ENCODE measurements at places on chromosomes 6 and 20.

DNA sequence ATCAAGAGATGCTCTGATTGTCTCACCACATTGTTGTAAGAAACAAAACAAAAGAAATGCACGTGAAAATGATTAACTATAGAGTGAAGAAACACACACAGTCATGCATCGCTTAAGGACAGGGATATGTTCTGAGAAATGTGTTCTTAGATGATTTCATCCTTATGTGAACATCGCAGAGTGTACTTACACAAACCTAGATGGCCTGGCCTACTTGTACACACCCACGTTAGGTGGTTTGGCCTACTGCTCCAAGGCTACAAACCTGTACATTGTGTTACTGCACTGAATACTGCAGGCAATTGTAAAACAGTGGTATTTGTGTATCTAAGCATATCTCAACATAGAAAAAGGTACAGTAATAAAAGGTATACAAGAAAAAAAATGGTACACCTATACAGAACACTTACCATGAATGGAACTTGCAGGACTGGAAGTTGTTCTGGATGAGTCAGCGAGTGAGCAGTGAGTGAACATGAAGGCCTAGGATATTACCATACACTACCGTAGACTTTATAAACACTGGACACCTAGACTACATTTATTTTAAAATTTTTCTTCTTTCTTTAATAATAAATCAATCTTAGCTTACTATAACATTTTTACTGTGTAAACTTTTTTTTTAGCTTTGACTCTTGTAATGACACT lies 48.6 kb downstream of the FKBP5 start:
- no peak for DNase-seq

- no peak for DNase-seq
Observed at GRCh38 chr20:43739148-43739749, 12.4 kb upstream of the GTSF1L start.

GRCh38 chr20:38066969-38067716 lies 33.6 kb downstream of the RPRD1B start:
- DNase-seq, result no peak

- DNase-seq, result peak; percentile 22
Observed at GRCh38 chr6:159608961-159609651, 83.9 kb downstream of the SOD2 start.

DNA sequence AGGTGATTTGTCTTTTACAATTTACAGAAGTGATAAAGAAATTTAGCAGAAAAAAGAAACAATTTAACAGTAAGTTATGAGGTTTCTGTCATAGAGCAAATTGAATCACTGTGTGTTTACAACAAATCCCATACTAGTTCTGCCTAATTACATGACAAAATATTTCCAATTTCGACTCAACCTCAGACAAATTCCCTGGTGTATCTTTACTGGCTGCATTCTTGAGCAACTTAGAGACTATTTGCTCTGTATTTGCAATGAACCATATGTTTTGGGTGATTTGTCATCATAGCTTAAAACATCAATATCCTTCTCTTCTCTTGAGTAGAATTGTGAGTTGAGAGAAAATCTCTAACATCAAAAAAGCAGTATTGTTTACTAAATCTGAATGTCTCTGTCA lies 128.7 kb downstream of the SIM1 start:
- DNase-seq, result no peak

DNA sequence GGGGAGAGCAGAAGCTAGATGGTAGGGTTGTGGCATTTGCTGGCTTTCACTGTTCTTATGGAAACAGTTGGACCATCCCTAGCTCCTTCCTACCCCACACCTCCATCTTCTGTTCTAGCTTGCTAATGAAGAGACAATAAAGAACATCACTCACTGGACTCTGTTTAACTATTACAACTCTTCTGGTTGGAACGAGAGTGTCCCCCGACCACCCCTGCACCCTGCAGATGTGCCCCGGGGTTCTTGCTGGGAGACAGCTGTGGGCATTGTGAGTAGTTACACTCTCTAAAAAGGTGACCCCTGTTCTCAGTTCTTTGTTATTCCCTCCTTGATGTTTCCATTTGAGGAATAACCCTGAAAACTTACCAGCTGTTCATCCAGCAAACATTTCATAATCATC lies 40.4 kb upstream of the NOP56 start:
- no peak for DNase-seq

DNA sequence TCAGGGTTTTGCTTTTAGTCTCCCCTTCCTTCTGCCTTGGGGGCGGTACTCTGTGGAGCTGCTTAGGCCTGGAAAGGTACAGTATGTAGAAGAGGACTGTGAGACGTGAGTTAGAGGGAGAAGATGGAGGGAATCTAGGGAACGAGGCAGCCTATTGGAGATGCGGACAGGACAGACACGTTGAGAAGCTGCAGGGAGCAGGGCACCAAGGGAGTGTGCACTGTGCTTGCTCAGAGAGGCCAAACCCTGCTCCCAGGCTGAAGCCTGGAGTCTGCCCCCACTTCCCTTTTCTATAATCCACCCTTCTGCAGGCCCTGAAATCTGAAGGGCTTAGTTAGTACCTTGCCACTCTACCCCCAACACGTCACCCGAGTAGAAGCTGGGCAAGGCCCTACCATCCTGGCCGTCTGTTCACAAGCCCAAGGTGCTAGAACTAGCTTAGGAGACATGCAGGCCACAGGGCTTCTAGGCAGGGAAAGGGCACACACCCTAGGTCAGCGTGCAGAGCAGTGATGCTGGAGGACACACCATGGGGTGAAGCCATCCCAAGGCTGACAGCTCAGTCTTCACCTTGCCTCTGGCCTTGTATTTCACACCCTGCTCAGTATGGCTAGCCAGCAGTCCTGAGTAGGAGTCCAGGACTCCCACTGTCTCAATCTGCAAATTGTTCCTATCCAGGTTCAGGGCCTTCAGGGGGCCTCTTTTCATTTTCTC lies 6.9 kb downstream of the TP53INP2 start:
- DNase-seq, result no peak

GRCh38 chr6:72620871-72621290 lies 983 bp upstream of the KCNQ5 start:
- no peak for DNase-seq

GRCh38 chr6:71209626-71210025 lies 79.0 kb upstream of the OGFRL1 start:
- DNase-seq, result no peak

DNA sequence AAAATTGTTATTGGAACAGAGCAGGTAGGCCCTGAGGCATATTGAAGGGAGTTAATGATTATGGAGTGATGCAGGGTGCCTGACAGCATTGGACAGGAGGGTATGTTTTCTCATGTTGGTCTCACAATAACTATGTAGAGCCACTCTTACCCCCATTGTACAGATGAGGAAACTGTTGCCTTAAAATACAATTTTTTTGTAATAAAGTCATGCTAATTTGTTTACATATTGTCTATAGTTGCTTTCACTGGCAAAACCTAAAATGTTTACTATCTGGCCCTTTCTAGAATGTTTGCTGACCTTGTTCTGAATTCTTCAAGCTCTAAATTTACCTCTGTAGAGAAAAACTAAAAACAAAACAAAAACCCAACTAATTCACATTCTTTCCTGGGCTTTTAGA lies 5.7 kb downstream of the ACOT8 start:
- no peak for DNase-seq

- DNase-seq, result peak; percentile 71
Observed at GRCh38 chr6:159106627-159107241, 61.9 kb upstream of the TAGAP start.

- DNase-seq, result no peak
Observed at GRCh38 chr6:43810965-43811732, 41.1 kb downstream of the VEGFA start.

- no peak for DNase-seq
Observed at GRCh38 chr6:118746825-118747174, 95.4 kb upstream of the CEP85L start.

DNA sequence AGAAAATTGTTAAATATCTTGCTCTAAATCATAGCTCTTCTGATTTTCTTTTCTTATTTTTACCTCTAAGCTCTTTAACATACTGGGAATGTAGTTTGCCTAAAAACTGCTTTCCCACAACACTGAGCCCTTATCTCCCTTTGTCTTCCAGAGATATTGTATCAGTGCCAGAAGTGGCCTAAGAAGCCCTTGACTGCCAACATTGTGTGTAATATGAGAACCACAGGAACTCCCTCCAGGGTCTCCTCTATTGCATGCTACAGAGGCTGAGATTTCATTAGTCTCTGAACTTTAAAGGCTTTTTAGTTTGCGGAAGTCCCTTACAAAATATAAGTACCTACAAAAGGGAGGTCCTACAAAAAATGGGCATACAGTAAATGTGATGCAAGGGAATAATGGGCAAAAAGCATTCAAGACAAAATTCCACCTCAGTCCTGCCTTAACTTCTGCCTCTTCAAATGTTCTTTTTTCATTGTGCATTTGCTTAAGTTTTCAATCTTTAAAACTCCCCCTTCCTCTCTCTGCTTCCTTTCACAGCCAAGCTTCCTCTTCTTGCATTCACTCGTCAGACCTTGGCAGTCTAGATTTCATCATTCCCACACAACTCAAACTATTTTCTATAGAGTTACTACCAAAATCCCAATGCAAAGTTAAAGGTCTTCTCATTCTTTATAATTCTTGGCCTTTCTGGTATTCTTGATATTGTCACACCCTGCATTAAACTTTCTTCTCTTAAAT lies 76.5 kb downstream of the ADGRG6 start:
- no peak for DNase-seq

DNA sequence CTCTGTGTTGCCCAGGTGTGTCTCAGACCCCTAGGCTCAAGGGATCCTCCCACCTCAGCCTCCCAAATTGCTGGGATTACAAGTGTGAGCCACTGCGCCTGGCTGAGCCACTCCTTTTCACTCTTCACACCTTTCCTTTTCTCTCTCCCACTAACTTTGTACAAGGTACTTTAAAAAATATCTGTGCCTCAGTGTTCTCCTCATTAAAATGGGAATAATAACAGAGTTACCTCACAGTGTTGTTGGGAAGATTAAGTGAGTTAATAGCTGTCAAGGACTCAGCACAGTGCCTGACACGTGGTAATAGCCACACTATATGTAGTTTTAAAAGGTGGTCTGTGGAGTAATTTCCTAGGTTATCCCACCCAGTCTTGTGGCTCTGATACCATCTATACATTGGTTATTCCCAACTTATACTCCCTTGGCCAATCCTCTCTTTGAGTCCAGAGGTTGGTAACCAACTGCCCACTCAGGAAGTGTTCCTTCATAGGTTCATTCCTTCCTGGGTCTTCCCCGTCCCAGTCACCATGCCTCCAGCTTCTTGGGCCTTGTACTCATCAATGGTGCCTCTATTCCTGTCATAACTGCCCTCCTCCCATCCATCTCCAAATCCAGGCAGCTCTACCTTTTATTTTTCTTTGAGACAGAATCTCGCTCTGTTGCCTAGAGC lies 78.6 kb upstream of the NAA20 start:
- DNase-seq, result no peak
